ENCODE measurements at places on chromosomes 2 and 18.

- no peak for DNase-seq
Measured at GRCh38 chr18:48818329-48819254, 132.2 kb downstream of the SMAD7 start.

DNA sequence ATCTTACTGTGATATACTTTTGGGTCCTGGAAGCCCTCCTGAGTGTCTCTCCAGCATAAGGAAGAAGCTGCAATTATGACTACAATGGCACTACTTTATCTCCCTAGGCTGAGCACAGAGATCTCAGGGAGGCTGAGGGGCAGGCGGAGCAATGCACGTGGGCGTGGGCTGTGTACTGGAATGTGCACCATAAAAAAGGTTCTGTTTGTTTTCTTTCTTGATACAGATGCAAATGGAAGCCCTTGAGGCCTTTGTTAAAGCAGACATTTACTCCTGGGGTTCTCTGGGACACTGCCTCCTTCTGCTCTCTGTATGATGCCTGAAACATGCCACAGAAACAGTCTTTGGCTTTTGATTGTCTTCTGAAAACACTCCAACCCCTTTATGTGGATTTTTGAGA is 79.1 kb upstream of the DLX2 start:
- DNase-seq, result no peak

DNA sequence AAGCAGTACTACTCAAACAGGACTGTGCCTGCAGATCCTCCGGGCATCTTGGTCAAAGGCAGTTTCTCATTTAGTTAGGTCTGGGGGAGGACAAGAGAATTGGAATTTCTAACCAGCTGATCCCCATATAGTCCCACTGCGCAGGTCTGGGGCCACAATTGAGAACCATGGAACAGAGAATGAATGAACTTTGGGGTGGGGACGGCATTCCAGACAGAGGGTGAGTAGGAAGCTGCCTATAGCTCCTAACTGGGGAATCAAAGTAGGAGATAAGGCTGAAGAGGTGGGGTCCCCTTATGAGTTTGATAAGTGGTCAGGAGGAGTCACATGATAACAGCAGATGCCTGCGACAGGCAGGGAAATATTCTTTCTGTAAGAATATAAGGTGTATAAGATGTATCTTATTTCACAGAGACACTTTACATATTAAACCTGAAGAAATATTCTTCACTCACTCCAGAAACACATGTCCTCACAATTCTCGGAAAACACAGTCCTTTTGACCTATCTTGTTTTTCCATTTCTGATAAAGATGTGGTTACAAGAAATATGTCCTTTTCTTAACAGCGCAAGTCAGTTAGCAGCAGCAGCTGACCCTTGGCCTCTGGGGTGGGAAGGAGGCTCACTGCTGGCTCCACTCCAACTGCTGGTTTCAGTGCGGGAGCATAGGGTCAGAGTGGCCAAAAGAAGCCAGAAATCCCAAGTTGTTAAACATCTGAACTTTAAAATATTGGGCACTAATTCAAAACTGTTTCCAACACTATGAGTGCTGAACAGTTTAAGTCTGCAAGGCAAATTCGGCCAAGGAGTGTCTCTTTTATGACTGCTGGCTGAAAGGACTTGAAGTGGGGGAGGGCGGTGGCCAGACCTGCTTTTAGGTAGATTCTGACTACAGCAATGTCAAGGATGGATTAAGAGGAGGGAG is 12.6 kb upstream of the TMEM214 start:
- no peak for DNase-seq

GRCh38 chr18:7566567-7567473 is at the start of gene PTPRM:
PTPRM (plus strand) TSS chr18:7567316; CDS start chr18:7567819, 503 bp downstream.
- DNase-seq, result no peak

DNA sequence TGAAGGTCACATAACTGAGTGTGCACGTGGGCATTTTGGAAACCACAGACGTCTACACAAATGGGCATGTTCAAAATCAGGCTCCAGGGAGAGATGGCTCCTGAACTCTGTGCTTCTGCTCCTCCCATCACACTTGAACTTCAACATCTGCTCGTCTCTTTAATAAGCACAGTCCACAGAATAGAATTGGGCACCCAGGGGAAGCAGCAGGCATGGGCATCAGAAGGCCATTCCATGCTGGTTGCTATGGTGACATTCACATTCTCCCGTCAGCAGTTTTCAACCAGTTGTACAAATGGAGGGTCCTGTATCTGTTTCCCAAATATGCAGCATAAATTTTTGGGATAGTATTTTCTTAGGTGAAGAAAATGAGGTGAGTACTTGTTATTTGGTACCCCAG is 183.7 kb upstream of the COPS8 start:
- no peak for DNase-seq

DNA sequence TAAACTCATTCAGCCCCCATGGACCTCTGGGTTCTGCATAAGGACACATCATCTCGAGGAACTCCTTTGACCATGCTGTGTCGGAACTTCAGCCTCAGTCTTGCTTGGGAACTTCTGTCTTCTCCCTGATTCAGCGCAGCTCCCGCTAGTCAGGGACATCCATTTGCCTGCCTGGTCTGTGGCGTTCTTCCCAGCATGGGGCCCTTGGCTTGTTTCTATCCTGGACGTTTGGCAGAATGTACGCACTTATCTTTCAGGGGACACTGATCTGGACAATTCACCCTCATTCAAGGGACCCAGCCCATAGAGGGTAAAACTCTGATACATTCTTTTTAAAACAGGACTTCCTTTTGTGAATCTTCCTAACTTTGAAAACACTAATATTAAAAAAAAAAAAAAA is 75.8 kb upstream of the WIPF1 start:
- no peak for DNase-seq

DNA sequence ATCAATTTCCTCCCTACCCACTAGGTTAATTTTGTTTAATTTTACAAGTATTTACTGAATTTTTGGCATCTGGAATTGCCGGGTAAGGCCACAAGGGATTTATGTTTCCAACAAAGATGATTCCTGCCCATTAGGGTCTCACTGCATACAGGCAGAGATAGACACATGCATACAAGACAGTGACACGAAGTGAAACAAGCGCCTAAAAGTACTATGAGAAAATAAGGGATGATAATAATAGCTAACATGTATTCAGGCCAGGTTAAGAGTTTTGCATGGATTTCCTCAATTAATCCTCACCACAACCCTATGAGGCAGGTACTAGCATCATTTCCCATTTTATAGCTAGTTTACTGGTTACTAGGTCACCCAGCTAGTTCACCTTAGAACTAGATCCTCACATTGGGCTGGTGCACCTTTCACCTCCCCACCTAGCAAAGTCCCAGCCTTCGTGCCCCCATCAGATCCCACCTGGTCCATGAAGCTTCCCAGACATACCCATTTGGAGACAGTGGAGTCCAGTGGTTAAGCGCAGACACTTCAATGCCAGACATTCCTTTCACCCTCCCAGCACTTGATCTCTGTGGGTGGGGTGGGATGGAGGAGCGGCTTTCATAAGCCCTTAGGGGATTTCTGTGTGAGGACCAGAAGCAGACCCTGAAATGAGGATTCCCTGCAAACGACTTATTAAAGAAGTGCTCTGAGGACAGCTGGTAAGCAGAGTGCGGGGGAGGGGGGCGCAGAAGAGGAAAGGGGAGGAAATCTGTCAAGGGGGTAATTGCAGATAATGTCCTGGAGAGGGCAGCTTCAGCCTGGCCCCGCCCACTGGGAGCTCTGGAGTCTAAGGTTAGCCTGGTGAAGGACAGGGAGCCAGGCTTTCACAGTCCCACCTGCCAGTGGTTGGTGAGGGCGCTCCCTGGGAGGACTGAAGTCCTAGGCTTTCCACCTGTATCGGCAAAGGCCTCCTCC is 5.8 kb upstream of the DGUOK start:
- DNase-seq, result no peak

- DNase-seq, result no peak
Measured at GRCh38 chr2:216632952-216633615, at the start of gene IGFBP2. IGFBP2 (plus strand) TSS chr2:216633420; CDS start chr2:216633524, 104 bp downstream.

GRCh38 chr2:75459565-75460310 is 101.0 kb downstream of the EVA1A start:
- peak; percentile 62 for DNase-seq
